Gastrocnemius medialis (tissue), 4 donors: ENCODE measurements at places on chromosomes 4 and X. TPM values are rescaled to one million over a fixed set of nuclear protein-coding genes. Genes with fewer than 3 reads are reported as not detected.

GRCh38 chrX:50814701-50815100 lies 707 bp upstream of the SHROOM4 start:
- no peaks in the 10 kb centered on the region for H3K36me3 ChIP-seq
- no peak for DNase-seq
- peaks cover 14% of the 10 kb centered on the region for H3K27me3 ChIP-seq
- no peak overlapping the region for H3K27ac ChIP-seq

GRCh38 chrX:44961817-44962607 lies 89.0 kb downstream of the KDM6A start:
- no peaks in the 10 kb centered on the region for H3K36me3 ChIP-seq
- H3K27me3 ChIP-seq, result no peaks in the 10 kb centered on the region
- H3K4me1 ChIP-seq, result peaks cover 48% of the 10 kb centered on the region
- no peak overlapping the region for H3K4me3 ChIP-seq
- H3K27ac ChIP-seq, result no peak overlapping the region

- no peak overlapping the region for H3K4me3 ChIP-seq
- H3K27me3 ChIP-seq, result no peaks in the 10 kb centered on the region
Measured at GRCh38 chr4:22778547-22779163, 85.9 kb downstream of the GBA3 start.

ART3 gene
- 91.0 TPM for total RNA-seq

SHROOM2 gene
- total RNA-seq, result 0.29 TPM

- no peak for DNase-seq
- no peaks in the 10 kb centered on the region for H3K36me3 ChIP-seq
- H3K4me3 ChIP-seq, result no peak within 1 kb of the TSS
- no peak within 1 kb of the TSS for H3K27ac ChIP-seq
- no peaks in the 10 kb centered on the region for H3K27me3 ChIP-seq
- no peaks in the 10 kb centered on the region for H3K4me1 ChIP-seq
Measured at GRCh38 chrX:48761674-48762471, at the start of gene GLOD5. Gene GLOD5, plus strand, starts transcription at chrX:48761747. Its CDS starts 44 bp downstream, at chrX:48761791.

DNA sequence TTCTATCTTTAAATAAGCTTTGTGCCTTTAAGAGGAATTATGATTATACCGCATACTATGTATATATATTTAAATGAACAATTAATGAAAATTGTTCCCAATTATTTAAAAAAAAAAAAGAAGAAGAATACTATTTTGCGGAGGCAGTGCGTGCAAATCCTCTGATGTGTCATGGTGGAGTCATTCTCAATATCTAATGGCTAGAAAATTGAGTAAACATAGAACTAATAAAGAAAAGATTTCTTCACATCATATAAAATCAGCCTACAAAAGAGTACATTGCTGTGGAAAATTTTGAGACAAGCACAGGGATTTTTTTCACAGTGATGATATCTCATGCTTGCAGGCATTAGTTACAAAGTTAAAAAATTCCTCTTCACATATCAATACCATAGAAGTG lies 2.6 kb upstream of the EREG start:
- no peak for DNase-seq
- peaks cover 11% of the 10 kb centered on the region for H3K27me3 ChIP-seq
- H3K27ac ChIP-seq, result no peak overlapping the region
- H3K36me3 ChIP-seq, result no peaks in the 10 kb centered on the region
- H3K4me3 ChIP-seq, result no peak overlapping the region

BRS3 gene
- not detected for total RNA-seq

SGCB gene
- total RNA-seq, result 40.2 TPM

GRCh38 chrX:47278691-47279090 lies 45.9 kb downstream of the USP11 start:
- H3K27ac ChIP-seq, result no peak overlapping the region
- H3K4me1 ChIP-seq, result no peaks in the 10 kb centered on the region
- H3K27me3 ChIP-seq, result peaks cover 13% of the 10 kb centered on the region
- H3K36me3 ChIP-seq, result no peaks in the 10 kb centered on the region

- no peak for DNase-seq
- H3K27ac ChIP-seq, result no peak overlapping the region
- peaks cover 15% of the 10 kb centered on the region for H3K36me3 ChIP-seq
- no peak overlapping the region for H3K4me3 ChIP-seq
Measured at GRCh38 chr4:148116264-148116663, 325.9 kb downstream of the NR3C2 start.

GRCh38 chr4:182770996-182771514 lies 146.1 kb downstream of the DCTD start:
- H3K27me3 ChIP-seq, result no peaks in the 10 kb centered on the region
- no peak overlapping the region for H3K4me3 ChIP-seq
- no peaks in the 10 kb centered on the region for H3K4me1 ChIP-seq

SSX1 gene
- total RNA-seq, result not detected

GRK4 gene
- total RNA-seq, result 2.8 TPM

CD99 gene
- total RNA-seq, result 207 TPM

GRCh38 chr4:185358514-185358913 lies 37.2 kb downstream of the LRP2BP start:
- H3K27ac ChIP-seq, result no peak overlapping the region
- no peaks in the 10 kb centered on the region for H3K36me3 ChIP-seq
- no peaks in the 10 kb centered on the region for H3K4me1 ChIP-seq
- no peak overlapping the region for H3K4me3 ChIP-seq
- no peak for DNase-seq

DNA sequence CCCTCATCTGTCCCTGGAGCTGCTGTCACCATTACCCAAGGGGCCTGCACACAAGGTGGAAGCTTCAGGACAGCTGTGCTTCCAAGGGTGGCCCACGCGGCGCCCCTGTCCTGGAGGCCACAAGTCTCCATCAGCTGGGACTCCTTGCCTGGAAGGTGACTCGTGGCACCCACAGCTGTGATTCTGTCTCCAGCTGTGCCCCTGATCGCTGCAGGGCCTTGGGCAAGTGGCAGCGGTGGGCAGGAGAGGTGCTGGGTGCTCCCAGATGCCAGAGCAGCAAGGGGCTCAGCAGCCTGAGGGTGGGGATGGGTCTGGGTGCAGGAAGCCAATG lies 9.0 kb upstream of the DUSP9 start:
- DNase-seq, result no peak
- no peak overlapping the region for H3K4me3 ChIP-seq
- H3K27me3 ChIP-seq, result peaks cover 15% of the 10 kb centered on the region
- H3K36me3 ChIP-seq, result no peaks in the 10 kb centered on the region
- H3K4me1 ChIP-seq, result no peaks in the 10 kb centered on the region
- H3K27ac ChIP-seq, result no peak overlapping the region

DNA sequence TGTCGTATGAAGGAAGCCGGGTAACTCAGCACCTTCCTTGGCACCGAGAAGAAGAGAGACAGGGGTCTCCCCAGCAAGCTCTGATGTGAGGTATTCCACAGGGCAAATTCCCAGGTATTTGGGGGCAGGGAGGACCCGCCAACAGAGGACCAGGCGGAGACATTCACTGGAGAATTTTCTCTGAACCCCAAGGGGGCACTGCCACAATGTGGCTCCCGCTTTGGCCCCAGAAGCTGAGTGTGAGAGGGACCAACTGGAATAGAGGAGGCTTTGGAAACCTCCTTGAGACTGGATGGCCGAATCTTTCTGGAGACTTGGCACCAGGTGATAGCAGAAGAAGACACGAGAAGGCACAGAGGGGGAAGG lies 735 bp upstream of the GABRE start:
- H3K27me3 ChIP-seq, result peaks cover 3% of the 10 kb centered on the region
- no peaks in the 10 kb centered on the region for H3K36me3 ChIP-seq
- no peaks in the 10 kb centered on the region for H3K4me1 ChIP-seq
- no peak overlapping the region for H3K4me3 ChIP-seq
- no peak overlapping the region for H3K27ac ChIP-seq

ARX gene
- 2.3 TPM for total RNA-seq

GRCh38 chr4:97104666-97105065 lies 1038.6 kb downstream of the STPG2 start:
- no peaks in the 10 kb centered on the region for H3K36me3 ChIP-seq
- H3K27ac ChIP-seq, result no peak overlapping the region
- no peaks in the 10 kb centered on the region for H3K4me1 ChIP-seq
- no peaks in the 10 kb centered on the region for H3K27me3 ChIP-seq
- no peak overlapping the region for H3K4me3 ChIP-seq

GRCh38 chrX:75522565-75523431 lies at the start of gene ZDHHC15:
Gene ZDHHC15, minus strand, starts transcription at chrX:75523037. Its CDS starts 13 bp downstream, at chrX:75523024.
- peak within 1 kb of the TSS; percentile 41 for H3K4me3 ChIP-seq
- peak; percentile 2 for DNase-seq
- no peaks in the 10 kb centered on the region for H3K36me3 ChIP-seq

- no peaks in the 10 kb centered on the region for H3K27me3 ChIP-seq
- H3K36me3 ChIP-seq, result no peaks in the 10 kb centered on the region
Measured at GRCh38 chr4:152224721-152225420, 311.0 kb downstream of the FBXW7 start.

GRCh38 chrX:133214301-133214700 lies 3.9 kb downstream of the TFDP3 start:
- no peak overlapping the region for H3K27ac ChIP-seq
- H3K27me3 ChIP-seq, result no peaks in the 10 kb centered on the region
- H3K36me3 ChIP-seq, result no peaks in the 10 kb centered on the region

PDHA2 gene
- not detected for total RNA-seq

GRCh38 chr4:101419336-101420135 lies 72.2 kb upstream of the PPP3CA start:
- no peaks in the 10 kb centered on the region for H3K4me1 ChIP-seq
- DNase-seq, result no peak
- no peak overlapping the region for H3K27ac ChIP-seq
- H3K36me3 ChIP-seq, result no peaks in the 10 kb centered on the region
- no peaks in the 10 kb centered on the region for H3K27me3 ChIP-seq

OCIAD2 gene
- 1.3 TPM for total RNA-seq

TENM3 gene
- 13.6 TPM for total RNA-seq

TEX13B gene
- not detected for total RNA-seq

DNA sequence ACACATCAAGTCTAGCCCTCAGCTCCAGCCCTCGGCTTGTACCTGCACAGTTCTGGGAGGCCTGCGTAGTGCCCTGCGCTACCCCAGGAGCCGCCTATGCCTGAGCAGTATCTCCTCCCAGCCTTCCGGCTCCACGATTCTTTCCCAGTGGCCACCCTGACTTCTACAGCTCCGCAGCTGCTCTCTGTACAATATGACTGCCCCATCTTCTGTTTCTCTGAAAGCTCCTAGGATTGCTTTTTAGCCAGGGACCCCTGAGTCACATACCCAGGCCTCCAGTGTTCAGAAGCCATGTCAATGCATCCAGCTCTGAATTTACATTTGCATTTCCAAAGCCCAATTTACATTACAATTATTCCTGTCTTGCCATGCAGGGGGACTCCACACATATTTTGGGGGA lies 135.5 kb downstream of the PJA1 start:
- no peak overlapping the region for H3K27ac ChIP-seq
- no peaks in the 10 kb centered on the region for H3K4me1 ChIP-seq
- H3K4me3 ChIP-seq, result no peak overlapping the region
- no peaks in the 10 kb centered on the region for H3K27me3 ChIP-seq
- no peak for DNase-seq

AP1S2 gene
- 130 TPM for total RNA-seq

DNA sequence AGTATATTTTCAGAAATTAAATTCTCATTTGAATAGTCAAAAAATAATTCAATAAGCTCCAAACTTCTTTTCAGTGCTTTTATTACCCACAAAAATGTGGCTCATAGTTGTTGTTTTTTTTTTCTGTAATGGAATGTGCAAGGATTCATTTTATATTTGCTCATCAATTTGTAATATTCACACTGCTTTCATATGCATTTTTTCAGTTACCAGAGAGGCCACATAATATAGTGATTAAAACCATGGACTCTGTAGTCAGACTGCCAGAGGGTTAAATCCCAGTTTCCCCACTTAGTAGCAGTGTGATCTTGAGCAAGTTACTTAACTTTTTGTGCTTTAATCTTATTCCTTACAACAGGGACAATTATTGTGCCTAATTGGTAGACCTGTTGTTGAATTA lies 64.5 kb downstream of the FAM9B start:
- no peaks in the 10 kb centered on the region for H3K27me3 ChIP-seq
- no peak overlapping the region for H3K4me3 ChIP-seq
- no peak for DNase-seq
- no peaks in the 10 kb centered on the region for H3K4me1 ChIP-seq
- no peaks in the 10 kb centered on the region for H3K36me3 ChIP-seq
- H3K27ac ChIP-seq, result no peak overlapping the region

DNA sequence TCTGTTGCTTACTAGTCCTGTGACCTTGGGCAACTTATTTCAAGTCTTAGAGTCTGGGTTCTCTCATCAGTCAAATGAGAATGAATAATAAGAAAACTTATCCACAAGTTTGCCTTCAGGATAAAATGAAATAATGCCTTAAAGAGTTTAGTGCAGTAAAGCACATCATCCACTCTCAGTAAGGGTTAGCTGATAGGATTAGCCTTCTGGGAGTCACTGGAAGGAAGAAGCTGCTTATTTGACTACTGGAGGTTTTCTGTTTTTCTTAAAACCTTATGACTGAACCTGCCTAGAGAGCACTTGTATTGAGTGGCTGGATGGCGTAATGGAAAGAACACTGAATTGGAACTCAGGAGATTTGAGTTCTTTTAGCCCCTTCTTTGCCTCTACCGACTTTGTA lies 1.8 kb downstream of the RNF128 start:
- peak overlapping the region; percentile 87 for H3K27ac ChIP-seq
- H3K4me1 ChIP-seq, result no peaks in the 10 kb centered on the region
- H3K36me3 ChIP-seq, result no peaks in the 10 kb centered on the region
- H3K27me3 ChIP-seq, result no peaks in the 10 kb centered on the region
- DNase-seq, result no peak
- no peak overlapping the region for H3K4me3 ChIP-seq

DNA sequence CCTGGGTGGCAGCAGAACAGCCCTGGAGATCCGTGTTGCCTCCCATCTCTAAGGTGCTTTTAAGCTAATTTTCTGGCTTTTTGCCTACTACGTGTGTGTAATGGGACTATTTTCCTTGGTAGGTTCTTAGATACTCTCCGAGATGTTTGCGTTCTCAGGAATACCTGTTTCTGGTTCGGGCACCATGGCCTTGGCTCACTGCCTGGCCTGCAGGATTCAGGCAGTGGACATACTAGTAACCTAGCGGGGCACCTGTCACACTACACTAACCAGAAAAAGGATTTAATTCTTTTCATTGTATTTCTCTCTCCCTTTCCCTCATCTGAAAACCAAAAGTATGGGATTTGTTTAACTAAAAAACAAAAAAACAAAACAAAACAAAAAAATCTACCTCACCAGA lies 29.2 kb downstream of the FHIP1A start:
- no peaks in the 10 kb centered on the region for H3K36me3 ChIP-seq
- DNase-seq, result no peak
- H3K27me3 ChIP-seq, result no peaks in the 10 kb centered on the region

- no peaks in the 10 kb centered on the region for H3K27me3 ChIP-seq
- DNase-seq, result no peak
- H3K36me3 ChIP-seq, result no peaks in the 10 kb centered on the region
- H3K27ac ChIP-seq, result peak overlapping the region; percentile 25
- H3K4me3 ChIP-seq, result no peak overlapping the region
- peaks cover 49% of the 10 kb centered on the region for H3K4me1 ChIP-seq
Measured at GRCh38 chr4:94582517-94582916, 130.8 kb downstream of the PDLIM5 start.
